ENCODE measurements at places on chromosomes 5 and 9. TPM values are rescaled to one million over a fixed set of nuclear protein-coding genes. Genes with fewer than 3 reads are reported as not detected.

DNA sequence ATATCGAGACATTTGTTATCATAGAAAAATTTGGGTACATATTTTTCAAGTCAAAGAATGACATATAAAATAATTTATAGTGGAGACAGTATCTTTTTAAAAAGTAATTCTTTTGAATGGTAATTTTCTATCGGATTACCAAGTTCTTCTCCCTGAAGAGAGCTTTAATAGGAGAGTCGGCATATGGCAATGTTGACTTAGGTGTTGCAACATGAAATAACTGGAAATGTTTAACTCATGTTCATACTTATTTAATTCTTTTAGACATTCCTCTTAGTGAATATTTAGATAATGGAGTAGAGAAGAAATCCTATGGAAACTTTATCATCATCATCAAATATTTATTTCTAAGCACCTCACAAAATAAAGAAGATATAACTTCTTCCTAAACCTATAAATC lies 118.2 kb upstream of the CTNND2 start:
- DNase-seq = no peak

DNA sequence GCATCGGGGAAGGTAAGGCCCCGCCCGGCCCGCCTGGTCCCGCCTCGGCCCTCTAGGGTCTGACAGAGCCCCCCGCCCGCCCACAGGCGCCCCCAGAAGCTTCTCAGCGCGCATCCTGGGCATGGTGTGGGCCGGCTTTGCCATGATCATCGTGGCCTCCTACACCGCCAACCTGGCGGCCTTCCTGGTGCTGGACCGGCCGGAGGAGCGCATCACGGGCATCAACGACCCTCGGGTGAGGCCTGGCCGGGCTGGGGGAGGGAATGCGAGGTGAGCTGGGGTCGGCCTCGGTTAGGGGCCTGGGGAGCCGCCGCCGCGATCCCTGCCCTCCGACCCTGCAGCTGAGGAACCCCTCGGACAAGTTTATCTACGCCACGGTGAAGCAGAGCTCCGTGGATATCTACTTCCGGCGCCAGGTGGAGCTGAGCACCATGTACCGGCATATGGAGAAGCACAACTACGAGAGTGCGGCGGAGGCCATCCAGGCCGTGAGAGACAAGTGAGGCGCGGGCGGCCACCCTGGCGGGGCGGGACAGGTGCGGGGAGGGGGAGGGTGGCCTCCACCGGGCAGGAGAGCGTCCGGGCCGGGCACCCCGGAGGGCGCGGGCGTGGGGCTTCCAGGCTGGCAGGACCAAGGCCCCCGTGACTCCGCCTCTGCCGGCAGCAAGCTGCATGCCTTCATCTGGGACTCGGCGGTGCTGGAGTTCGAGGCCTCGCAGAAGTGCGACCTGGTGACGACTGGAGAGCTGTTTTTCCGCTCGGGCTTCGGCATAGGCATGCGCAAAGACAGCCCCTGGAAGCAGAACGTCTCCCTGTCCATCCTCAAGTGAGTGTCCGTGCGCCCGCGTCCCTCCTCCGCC lies 7.1 kb downstream of the LRRC26 start:
- DNase-seq = no peak

- no peak for DNase-seq
These were observed 82.9 kb upstream of the ALDH1B1 start for GRCh38 chr9:38309324-38310195.

GRCh38 chr9:79037338-79037737 lies 534.4 kb upstream of the TLE4 start:
- no peak for DNase-seq

ENTREP1 gene
- 15.0 TPM for total RNA-seq

HK3 gene
- 1.7 TPM for total RNA-seq
